ENCODE measurements at places on chromosomes 13 and 19. TPM values are rescaled to one million over a fixed set of nuclear protein-coding genes. Genes with fewer than 3 reads are reported as not detected.

- no peak for DNase-seq
Observed at GRCh38 chr19:56106397-56106849, 14.7 kb downstream of the ZNF787 start.

DNA sequence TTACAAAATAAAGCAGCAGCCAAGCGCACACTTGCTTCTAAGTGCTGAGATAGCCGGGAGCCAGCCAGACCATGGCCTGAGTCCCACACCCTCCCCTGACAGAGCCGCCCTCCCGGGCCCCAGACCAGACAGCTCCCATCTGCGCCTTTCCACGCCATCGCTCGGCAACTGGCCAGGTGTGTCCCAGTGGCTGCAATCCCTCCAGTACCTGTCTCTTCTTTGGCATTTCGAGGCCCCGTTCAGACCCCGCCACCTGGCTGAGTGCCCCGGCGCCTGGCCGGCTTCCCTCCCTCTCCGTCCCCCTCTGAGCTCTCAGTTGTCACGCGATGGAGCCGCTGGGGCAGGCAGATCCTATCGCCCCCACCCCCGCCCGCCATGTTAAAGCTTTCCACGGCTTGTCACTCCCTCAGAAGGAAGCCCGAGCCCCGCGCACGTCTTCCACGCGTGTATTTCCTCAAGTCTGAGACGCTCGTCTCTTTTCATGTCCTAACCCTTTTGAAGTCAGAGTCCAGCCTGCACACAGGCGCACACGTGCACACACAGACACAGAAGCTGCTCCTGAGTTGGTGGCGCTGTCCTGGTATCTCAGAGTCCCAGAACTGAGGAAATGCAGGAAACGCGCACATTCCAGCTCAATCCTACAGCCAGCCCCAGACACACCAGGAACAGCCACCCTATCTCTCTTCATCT is 7.9 kb downstream of the MLLT1 start:
- no peak for DNase-seq

DNA sequence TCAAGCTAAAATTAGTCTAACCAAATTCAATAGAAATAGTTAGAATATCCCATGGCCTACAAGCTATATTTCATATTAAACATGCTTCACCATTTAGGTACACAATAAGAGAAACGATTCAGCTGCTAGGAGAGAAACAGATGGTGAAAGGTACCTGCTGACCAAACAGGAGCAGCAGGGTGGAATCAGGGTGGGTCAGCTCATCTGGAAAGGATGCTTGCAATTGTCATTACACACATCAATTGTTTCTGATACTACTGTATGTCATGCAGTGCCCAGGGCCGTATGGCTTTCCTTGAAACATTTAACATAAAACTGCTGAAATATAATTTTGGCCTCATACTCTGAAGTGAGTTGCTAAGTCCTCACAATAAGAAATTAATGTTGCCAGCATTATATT is 776.0 kb downstream of the DACH1 start:
- DNase-seq: no peak

DNA sequence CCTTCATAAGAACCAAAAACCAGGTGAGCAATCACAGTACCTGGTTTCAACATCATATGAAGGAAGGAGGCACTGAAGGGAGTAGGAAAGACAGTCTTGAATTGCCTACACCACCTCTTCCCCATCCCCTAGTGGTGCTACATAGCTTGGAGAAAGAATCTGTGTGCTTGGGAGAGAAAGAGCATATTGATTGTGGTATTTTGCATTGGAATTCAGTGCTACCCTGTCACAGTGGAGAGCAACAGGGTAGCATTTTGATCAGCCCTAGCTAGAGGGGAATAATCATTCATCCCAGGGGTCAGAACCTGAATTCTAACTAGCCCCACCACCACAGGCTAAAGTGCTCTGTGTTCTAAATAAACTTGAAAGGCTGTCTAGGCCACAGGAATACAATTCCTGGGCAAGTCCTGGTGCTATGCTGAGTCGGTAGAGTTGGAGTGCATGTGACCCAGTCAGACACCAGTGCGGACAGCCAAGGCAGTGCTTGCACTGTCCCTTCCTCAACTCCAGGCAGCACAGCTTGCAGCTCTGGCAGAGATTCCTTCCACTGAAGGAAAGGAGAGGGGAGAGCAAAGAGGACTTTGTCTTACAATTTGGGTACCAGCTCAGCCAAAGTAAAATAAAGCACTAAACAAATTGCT is 158.7 kb downstream of the VWA8 start:
- DNase-seq: no peak

DNA sequence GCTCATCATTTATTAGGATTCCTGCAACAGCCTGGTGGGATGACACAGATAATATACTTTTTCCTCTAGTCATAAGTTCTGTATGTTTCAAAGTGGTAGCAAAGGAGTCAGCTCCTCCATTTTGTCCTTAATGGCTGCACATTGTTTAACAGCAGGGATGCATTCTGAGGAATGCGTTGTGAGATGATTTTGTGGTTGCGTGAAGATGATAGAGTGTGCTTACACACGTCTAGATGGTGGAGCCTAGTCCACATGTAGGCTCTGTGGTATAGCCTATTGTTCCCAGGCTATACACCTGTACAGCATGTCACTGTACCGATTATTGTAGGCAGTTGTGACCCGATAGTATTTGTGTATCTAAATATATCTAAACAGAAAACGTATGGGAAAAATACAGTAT is 4.6 kb downstream of the SMARCA4 start:
- DNase-seq: no peak

DNA sequence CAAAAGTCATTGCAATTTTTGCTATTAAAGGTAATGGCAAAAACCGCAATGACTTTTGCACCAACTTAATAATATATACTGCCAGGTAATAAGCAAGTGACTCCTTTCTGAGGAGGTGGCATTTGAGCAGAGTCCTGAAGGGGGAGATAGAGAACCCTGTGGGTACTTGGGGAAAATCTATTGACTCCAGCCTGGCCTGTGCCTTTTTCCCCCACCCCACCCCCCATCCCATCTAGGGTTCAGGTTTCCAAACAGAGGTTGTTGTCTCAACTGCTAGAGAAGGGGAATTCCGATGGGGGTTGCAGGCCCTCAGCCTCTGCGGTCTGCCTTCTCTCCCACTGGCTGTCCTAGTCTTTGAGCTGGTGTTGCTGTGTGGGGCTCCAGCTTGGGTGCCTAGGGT is 11.5 kb downstream of the S1PR2 start:
- DNase-seq: peak; percentile 33

- peak; percentile 54 for DNase-seq
Observed at GRCh38 chr13:31807090-31807541, 67.8 kb downstream of the RXFP2 start.

DNA sequence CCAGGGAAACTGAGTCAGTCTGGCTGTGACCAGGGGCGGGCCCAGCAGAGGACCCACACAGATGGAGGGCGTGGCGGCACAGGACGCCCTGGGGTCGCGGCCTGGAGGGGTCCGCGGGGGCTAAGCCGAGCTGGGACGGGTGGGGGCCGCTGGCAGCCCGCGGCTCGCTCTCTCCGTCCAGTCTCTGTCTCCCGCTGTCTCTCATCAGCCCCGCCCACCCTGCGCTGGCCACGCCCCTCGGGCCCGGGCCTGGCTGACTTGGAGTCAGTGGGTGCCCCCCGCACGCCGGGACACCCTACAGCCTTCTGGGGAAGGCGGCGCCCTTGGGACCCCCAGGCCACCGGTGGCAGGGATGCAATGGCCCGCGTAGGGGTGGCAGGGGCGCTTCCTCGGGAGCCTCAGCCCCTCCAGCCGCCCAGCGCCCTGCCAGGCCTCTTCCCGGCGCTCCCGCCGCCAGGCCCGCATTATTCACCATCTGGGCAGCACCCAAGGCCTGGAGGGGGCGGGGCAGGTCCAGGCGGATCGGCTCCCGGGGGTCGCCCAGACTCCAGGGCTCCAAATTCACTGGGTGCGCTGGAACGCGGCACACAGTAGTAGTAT is at the start of gene TBXA2R:
Gene TBXA2R (minus strand): TSS at position 186 of the 600 bp plus-strand sequence. CDS start 6,241 bp downstream, outside the sequence.
- peak; percentile 30 for DNase-seq

- DNase-seq: no peak
Observed at GRCh38 chr13:93721483-93721882, 494.9 kb downstream of the GPC6 start.

- DNase-seq: no peak
Observed at GRCh38 chr19:5042556-5042955, 73.6 kb downstream of the KDM4B start.

DNA sequence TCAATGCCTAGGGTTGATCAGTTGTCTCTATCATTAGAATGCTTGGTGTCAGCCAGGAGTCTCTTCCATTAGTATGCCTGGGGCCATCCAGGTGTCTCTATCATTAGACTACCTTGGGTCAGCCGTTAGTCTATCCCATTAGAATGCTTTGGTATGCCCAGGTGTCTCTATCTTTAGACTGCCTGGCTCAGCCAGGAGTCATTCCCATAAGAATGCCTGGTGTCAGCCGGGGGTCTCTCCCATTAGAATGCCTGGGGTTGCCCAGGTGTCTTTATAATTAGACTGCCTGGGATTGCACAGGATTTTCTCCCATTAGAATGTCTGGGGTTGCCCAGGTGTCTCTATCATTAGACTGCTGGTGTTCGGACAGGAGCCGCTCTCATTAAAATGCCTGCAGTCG is 1442.9 kb downstream of the UQCRFS1 start:
- no peak for DNase-seq

GRCh38 chr13:37526710-37527473 is 71.7 kb downstream of the POSTN start:
- DNase-seq: no peak

DNA sequence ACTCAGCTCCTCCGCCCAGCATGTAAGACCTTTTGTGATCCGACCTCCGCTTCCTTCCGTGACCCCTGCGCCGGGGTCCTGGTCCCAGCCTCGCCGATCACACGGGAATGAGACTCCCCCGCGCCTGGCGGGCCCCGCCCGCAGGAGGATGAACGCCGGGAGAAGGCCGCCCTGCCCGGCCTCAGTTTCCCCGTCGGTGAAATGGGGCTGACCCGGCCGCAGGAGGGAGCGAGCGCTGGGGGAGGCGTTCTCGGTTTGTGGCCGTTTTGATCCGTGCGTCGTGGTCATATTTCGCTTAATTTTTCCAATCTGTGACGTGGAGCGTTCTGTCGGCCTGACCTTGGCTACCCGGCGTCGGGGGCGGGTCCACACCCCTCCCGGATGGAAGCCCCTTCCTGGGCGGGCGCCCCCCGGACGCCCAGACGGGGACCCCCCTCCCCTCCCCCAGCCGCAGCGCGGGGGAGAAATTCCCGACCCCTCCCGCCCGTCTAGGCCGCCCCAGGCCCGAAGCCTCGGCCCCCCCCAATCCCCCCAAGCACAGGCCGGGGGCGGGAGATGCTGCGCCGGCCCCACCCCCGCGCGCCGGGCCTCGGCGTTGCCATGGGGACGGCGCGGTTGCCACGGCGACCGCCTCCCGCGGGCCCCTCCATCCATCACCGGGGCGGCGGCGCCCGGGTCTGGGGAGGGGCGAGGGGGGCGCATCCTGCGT is 11.1 kb downstream of the PALM start:
- no peak for DNase-seq

The CPB2 gene
- not detected for total RNA-seq

The EMP3 gene
- 444 TPM for total RNA-seq

The PEAK3 gene
- 0.17 TPM for total RNA-seq

The COMP gene
- not detected for total RNA-seq

The FFAR1 gene
- total RNA-seq: not detected

The MCF2L gene
- 1.4 TPM for total RNA-seq

The TEX26 gene
- total RNA-seq: not detected

The CALR3 gene
- total RNA-seq: not detected
